ENCODE measurements at places on chromosomes 1 and 21.

- DNase-seq, result no peak
Observed at GRCh38 chr1:236904892-236905741, 99.1 kb downstream of the MT1HL1 start.

GRCh38 chr21:42465008-42465802 is 30.8 kb downstream of the RSPH1 start:
- DNase-seq, result no peak

- DNase-seq, result no peak
Observed at GRCh38 chr1:161768986-161769672, 3.0 kb downstream of the ATF6 start.

DNA sequence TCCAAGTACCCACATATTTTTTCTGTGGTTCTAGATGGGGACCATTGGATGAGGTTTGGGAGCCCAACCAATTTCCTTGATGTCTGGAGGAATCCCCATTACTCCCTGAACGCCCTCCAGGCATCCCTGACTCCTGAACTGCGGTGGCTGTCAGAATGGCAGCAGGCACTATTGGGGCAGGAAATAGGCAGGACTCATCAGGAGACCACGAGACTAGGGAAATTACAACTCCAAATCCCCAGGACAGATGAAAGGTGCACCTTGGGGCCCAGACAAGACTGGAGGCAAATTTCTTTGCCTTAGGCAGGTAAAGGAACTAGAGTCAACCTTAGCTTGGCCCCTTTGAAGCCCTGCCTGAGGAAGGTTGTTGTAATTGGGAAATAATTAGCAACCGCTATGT is 1.1 kb downstream of the CGN start:
- no peak for DNase-seq
